ENCODE measurements at places on chromosomes 5 and 9.

DNA sequence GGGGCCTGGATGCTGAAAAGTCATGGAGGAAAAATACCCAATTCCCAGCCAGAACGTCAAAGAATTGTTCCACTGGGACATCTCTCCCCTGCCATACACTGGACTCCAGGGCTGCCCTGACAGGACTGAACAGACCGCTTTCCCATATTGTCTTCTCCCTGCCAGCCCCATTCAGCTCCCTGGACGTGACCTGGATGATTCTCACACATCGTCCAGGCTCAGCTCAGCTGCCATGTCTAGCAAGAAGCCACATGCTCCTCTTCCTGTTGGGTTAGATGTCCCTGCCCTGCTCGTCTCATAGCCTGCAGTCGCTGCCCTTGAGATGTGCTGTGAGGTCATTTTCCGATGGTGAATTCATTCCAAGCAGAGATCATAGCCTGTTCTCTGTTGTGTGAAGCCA, 37.4 kb downstream of the FOXI1 start:
- no peak for DNase-seq

- DNase-seq, result no peak
These were observed 53.4 kb upstream of the SUB1 start for GRCh38 chr5:32531885-32532520.

DNA sequence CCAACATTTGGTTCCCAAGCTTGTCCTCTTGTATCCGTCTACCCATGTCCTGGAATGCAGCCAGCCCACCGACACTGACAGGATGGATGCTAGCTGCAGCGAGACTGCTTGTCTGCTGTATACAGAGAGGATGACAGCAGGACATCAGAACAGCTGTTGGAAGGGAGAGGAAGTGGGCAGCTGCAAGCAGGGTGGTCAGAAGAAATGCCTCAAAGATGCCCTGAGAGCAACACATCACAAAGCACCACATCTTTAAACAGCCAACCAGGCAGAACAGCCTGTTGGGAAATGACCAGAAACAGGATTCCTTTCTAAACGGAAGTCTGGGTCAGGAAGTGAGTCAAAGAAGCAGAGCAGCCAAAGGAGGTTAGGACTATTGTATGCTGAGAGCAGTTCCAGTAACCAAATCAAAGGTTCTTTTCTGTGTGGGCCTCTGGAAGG, 219.1 kb downstream of the NDUFS4 start:
- DNase-seq, result no peak

DNA sequence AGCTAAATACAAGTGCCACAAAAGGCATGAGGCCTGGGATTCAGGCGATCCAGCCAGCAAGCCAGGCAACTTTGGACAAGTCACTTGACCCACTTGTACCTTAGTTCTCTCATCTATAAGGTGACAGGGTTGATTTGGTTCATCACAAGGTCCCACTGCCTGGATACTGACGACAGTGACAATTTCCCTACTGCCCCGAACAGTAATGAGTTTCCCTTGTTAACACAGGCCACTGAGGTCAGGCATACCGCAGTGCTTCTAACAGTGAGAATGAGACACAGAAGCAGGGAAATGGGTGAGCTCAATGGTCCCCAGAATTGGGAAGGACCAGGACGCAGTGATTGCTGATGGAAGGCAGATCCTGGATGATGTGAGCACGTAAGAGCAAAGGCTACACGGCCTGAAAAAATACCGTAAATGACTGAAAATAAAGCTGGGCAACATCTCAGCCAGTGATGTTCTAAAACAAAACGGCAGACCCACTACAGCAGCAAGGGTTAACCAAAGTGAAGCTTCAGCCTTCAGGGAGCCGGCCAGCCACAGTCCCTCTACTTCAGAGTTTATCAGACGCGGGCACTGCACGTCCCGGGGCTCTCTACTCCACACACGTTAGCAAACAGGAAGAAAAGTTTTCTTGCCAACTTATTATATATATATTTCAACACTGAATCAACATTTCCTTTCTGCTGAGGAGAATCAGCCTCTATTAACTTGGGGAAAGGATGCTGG, 846 bp downstream of the MGAT1 start:
- no peak for DNase-seq

GRCh38 chr5:58048185-58048925, 411.5 kb downstream of the PLK2 start:
- DNase-seq, result no peak

GRCh38 chr5:22249209-22249729, 603.9 kb downstream of the CDH12 start:
- no peak for DNase-seq
